Stimulated activated CD4-positive, alpha-beta T cell treated with anti-CD3 and anti-CD28 coated beads, Interleukin-1b, Interleukin-23, amount 100 ng/mL, for 48 hours (primary cell): ENCODE measurements at places on chromosomes 4 and X.

- DNase-seq, result no peak
Measured at GRCh38 chr4:27398631-27399310, 538.1 kb downstream of the STIM2 start.

- no peak for DNase-seq
Measured at GRCh38 chr4:144374065-144374464, 233.5 kb upstream of the GYPA start.

- DNase-seq, result no peak
Measured at GRCh38 chr4:15420642-15421041, 7.2 kb upstream of the C1QTNF7 start.

DNA sequence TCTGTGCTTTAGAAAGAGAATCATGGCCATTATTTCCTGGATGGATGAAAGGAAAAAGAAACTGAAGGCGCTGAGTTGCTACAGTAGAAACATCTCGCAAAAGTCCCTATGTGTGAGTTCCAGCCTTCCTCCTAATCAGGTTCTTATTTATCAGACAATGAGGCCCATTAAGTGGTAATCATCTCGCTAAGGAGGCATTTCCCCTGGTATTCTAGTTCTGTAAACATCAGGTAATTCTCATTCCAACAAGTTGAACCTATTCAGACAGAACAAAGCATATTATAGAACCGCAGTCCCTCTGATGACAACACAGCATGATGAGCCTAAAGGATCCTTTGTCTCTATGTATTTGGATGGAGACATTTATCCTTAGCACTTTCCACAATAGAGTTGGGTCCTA lies 205.7 kb upstream of the MAOA start:
- no peak for DNase-seq

DNA sequence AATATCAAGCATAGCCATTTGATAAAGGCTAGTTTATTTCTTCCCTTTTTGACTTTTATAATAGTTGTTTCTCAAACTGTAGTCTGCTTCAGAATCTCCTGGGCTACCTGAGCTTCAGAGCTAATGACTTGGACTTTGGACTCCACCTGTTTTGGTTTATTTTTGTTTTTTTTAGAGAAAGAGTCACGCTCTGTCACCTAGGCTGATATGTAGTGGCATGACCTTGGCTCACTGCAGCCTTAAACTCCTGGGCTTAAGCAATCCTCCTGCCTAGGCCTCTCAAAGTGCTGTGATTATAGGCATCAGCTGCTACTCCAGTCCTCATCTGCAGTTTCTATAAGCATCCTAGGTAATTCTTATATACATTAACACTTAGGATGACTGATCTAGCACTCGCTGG lies 90.5 kb downstream of the DDIT4L start:
- DNase-seq, result no peak

GRCh38 chrX:35406386-35406785 lies 391.8 kb upstream of the MAGEB16 start:
- no peak for DNase-seq

GRCh38 chr4:7242766-7243165 lies 50.4 kb downstream of the SORCS2 start:
- no peak for DNase-seq

GRCh38 chrX:17081968-17082367 lies 135.5 kb downstream of the REPS2 start:
- DNase-seq, result no peak

DNA sequence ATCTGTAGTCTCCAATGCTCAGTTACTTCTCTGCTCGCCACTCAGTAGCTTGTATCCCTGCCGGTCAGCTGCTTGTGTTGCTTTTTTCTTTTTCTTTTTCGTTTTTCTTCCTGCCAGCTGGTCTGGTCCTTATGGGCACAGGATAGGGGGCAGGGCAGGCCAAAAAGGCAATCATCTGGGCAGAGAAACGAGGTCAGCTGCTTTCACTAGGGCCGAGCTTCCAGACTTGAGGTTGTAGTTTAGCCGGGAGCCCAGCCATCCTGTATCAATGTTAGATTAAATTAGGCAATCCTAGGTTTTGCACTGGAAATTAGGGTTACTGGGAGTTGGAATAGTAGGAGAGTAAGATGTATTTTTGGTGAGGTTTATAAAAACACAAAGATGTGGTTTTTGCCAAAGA lies 3.4 kb downstream of the ARSF start:
- DNase-seq, result no peak

GRCh38 chr4:112093636-112094202 lies 51.5 kb upstream of the FAM241A start:
- no peak for DNase-seq

DNA sequence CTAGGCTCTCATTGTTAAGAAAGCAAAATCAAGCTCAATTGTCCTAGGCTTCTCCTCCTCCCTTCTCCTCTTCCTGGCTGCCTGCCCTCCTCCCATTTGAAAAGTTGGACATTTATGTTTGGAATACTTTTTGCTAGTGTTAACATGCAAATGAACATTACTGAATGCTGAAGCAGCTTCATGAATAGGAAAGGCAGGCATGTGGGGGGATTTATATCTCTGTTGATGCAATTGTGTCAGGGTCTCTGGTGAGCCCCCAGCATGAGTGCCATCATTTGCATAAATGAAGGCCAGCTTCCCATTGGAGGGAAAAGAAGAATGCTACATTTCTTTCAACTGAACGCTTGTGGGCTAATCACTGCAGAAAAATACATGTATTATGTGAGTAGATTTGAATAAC lies 160.1 kb upstream of the NDST3 start:
- DNase-seq, result no peak

- no peak for DNase-seq
Measured at GRCh38 chr4:183347566-183347965, 25.3 kb upstream of the CLDN24 start.

- no peak for DNase-seq
Measured at GRCh38 chr4:54840992-54841768, 183.4 kb downstream of the KIT start.

DNA sequence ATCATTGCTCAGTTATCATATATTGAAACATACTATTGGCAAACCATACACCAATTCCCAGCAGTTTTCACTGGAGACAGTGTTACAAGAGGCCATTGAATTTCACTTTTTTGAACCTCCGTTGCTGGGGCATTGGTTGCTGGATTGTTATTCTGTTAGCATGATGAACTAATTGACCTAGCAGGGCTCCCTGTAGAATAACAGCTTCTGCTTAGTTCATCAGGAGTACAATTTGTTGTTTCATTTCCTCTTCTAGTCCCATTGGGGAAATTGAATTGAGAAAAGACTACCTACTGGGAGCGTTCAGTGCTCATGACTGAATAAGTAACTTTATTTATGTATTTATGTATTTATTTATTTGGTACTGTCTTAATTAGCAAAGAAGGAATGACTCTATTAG lies 151.6 kb downstream of the SLIT2 start:
- no peak for DNase-seq

DNA sequence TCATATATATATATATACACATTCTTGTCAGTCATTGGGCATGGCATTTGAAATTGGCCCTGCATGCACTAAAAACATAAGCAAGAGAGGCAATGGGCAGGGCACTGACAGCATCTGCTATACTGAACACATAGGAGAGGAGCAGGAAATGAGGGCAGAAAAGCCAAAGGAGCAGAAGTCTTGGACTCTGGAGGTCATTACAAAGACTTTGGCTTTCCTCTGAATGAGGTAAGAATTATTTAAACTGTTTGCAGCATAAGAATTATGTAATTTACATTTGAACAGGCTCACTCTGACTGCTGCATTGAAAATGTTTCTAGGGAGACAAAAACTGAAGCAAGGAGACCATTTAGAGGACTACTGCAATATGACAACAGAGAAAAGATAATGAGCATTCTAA lies 396.5 kb downstream of the PRDM5 start:
- DNase-seq, result no peak

DNA sequence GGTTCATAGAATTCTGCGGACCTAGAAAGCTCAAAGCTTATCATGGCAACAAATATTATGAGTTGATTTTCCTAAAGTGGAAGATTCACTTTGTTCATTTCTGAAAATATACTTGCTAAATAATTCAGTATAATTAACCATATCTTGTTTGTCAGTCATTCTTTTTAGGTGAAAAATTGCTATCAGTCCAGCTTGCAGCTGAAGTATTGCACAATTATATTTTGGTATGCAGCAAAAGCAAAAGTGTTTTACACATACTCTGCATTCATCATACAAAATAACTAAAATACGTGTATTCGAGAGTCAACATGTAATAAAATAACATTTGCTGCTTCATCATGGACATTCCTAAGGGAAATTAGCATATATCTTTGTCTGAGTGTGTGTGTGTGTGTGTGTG lies 24.8 kb downstream of the DKK2 start:
- no peak for DNase-seq
